Activated CD4-positive, alpha-beta T cell treated with anti-CD3 and anti-CD28 coated beads, Interleukin-2, amount 50 U/mL, for 1 hour (primary cell): ENCODE measurements at places on chromosomes 1 and 21.

GRCh38 chr1:108643492-108644335, 17.2 kb downstream of the HENMT1 start:
- DNase-seq: peak; percentile 47

- DNase-seq: no peak
These were observed 2.3 kb downstream of the ETS2 start for GRCh38 chr21:38807986-38808385.

- no peak for DNase-seq
These were observed 213.2 kb downstream of the TGFB2 start for GRCh38 chr1:218558271-218558810.

- DNase-seq: no peak
These were observed 106.8 kb downstream of the SYT2 start for GRCh38 chr1:202603435-202603834.

DNA sequence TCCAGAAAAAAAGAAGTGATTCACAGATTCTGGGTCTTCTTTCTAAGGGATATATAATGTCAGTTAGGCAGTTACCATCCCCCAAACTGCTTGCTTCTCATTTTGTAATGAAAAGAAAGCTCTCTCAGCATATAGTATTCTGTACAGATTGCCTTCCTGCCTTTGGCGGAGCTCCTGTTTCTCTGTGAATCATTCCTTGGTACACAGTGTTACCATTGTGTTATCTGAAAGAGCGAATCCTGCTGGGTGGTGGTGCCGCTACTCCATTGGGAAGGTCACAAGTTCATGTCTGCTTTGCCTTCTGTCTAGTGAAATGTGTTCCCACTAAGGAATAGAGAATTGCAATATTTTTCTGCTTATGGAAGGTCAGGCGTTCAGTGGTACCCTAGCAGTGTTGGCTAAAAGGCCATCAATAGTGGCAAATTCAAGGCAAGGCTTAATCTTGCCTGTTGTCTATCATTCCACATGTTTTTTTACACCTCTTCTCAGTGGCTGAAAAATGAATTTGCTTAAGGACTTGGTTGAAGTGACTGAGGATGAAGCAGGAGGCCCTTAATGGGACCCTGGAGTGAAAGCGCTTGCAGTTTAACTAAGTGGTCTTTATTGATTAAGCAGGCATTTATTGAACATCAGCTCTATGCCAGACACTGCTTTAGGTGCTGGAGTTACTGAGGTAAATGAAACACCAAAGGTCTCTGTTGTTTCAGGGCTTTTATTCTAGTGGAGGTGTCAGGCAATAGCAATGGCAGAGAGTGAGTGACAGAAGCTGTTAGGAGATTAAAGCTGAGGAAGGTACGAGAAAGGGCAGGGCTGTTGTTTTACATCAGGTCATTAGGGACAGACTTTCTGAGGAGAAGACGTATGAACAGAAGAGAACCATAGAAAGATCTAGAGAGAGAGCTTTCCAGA, 186.7 kb downstream of the PDE4B start:
- DNase-seq: no peak

DNA sequence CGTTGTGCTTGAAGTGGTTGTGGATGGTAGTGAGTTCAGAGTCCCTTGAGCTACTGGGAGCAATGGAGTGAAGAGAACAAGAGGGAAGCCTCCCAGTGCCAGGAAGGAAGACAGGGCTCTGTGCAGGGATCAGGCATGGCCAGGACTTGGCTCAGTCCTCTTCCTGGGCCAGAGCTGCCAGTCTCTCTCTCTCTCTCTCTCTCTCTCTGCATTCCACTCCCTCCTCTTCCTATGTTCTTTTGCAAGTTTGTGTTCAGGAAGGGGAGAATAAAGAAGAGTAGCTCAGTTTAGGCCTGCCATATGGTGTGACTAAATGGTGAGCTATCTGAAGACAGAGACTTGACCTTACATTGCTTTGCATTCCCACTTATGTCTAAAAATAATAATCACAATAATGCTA, 20.5 kb upstream of the RPTN start:
- no peak for DNase-seq

GRCh38 chr1:160437432-160438316, 37.3 kb downstream of the VANGL2 start:
- DNase-seq: no peak

- DNase-seq: no peak
These were observed 260.3 kb downstream of the ASTN1 start for GRCh38 chr1:176904057-176904751.
